Activated naive CD4-positive, alpha-beta T cell treated with anti-CD3 and anti-CD28 coated beads, Interleukin-2, amount 50 U/mL, for 72 hours (primary cell): ENCODE measurements at places on chromosomes 6 and 20. TPM values are rescaled to one million over a fixed set of nuclear protein-coding genes. Genes with fewer than 3 reads are reported as not detected.

Gene TREML1
- not detected for total RNA-seq

Gene KCNK5
- 8.8 TPM for total RNA-seq

Gene NKAIN4
- not detected for total RNA-seq

Gene CDSN
- total RNA-seq: not detected

Gene FOXQ1
- total RNA-seq: not detected

Gene FHL5
- total RNA-seq: not detected

Gene GJA10
- not detected for total RNA-seq

Gene CRISP1
- total RNA-seq: not detected

Gene PCSK2
- not detected for total RNA-seq

Gene OOEP
- total RNA-seq: 0.48 TPM

Gene CLPSL1
- not detected for total RNA-seq

Gene EYA4
- not detected for total RNA-seq

Gene AARS2
- total RNA-seq: 7.3 TPM

Gene SOBP
- total RNA-seq: 0.97 TPM

Gene SCAND1
- 25.8 TPM for total RNA-seq
